Cardiac septum (tissue), 1 donor: ENCODE measurements at places on chromosomes 7 and 10.

DNA sequence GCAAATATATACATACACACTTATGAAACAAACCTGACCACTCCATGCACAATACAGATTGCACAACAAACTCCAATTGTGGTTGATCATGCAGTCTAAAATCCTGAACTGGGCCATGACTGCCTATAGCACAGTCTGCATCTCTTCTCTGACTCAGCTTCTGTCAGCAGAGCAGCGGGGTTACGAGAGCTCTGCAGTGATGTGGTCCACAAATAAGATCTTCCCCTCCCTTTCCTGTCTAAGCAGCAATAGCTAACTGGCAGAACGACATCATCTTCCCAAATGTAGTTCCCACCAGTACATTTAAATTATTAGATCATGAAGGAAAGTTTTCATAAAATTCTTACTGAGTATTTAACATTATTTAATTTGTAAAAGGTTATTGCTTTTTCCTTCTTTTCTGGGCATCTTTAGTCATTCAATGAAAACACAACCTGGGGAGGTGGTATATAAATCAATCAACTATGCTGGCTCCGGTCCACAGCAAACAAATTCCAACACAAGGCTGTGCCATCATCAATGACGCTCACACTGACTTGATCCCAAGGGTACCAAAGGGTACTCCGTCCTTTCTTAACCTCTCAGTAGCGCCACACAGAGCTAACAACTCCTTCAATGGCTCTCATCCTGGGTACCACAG lies 17.1 kb downstream of the ARHGAP21 start:
- no peak for DNase-seq

GRCh38 chr10:117138838-117139580 lies 939 bp upstream of the VAX1 start:
- no peak for DNase-seq

DNA sequence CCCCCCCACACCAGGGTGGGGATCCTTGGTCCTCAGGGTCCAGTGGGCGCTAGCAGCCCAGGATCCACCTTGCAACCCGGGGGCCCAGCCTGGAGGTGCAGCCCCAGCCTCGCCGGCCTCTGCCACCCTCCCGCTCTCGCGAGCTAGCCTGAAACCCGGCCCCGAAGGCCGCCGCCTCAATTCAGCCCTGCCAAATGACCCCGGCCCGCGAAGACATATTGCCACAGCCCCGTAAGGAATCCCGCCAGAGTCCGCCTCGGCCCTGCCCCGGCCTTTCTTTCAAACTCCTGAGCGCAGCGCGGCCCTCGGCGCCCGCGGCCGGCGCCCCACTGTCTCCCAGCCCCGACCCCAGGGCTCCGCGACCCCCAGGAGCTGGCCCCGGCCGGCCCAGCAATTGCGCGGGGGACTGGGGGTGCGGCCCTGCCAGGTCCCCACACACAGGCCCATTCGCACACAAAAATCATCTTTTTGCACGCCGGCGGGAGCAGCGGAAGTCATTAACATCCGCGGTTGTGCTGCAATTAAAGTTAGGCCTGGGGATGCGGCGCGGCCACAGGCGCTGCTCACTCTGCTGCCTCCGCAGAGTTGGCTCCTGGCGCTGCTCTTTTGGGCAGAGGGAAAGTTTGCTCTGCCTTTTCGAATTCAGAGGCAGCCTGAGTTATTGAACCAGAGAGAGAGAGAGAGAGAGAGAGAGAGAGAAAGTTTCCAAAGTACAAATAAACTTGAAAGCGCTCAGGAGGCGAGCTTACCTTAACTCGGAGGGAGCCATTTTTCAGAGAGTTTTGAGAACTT lies 4.0 kb downstream of the HOXA5 start:
- no peak for DNase-seq

DNA sequence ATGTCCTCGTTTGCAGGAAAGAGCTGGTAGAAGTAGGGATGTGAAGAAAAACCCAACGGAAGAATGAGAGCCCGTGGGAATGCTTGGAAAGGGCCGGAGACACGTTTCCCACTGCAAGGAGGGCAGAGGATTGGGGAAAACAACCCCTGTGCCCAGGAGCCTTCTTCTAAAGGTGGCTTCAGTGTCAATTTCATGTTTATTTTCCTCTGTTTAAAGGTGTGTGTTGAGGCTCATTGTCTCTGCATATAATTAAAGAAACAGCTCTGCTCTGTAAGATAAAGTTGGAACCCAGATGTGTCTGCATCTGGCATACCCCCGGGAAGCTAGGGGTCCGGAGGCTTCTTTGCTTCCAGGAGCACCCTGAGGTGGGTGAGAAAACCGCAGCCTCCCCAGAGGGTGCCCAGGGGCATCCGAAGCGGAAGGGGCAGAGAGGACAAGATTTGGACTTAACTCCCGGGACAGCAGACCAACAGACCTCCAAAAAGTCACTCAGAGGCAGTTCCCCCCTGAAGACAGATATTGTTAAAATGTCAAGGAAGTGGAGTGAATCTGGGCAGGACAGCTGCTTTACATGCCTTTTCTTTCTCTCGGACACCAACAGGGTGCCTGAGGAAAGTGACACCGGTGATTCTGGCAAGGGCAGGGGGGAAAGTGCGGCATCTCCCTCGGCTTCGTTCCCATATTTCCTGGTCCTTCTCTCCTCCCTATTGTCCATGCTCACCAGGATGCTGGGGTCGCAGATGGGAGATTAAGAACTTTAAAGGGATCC lies 8.6 kb upstream of the GATA3 start:
- no peak for DNase-seq

GRCh38 chr7:30519122-30519521 lies 14.5 kb upstream of the GGCT start:
- no peak for DNase-seq

GRCh38 chr10:66457629-66458028 lies 468.2 kb upstream of the LRRTM3 start:
- no peak for DNase-seq

DNA sequence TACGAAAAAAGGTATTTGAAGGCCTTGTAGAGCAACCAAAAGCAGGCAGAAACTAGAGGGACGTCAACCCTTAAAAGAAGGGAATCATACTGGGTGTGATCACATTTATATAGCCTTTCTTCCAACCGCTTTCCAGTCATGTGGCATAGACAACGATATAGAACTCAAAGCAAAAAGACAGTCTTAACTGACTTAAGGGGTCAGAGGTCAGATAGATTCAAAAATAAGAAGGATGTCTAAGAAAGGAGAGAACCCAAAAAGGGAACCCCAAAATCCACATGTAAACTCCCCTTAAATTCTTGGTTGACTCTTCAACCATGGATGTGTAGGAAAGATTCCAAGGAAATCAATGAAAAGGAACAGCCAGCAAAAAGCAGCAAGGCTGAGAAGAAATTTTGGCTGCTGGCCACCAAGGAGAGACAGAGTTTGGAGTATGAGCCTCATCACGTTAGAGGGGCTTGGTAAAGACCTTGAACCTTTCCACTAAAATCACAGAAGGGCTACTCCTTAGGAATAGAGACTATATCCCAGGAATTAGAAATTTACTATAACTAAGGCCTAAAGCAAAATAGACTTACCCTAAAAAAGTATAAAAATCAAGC lies 8.6 kb downstream of the BCAP29 start:
- DNase-seq = no peak

DNA sequence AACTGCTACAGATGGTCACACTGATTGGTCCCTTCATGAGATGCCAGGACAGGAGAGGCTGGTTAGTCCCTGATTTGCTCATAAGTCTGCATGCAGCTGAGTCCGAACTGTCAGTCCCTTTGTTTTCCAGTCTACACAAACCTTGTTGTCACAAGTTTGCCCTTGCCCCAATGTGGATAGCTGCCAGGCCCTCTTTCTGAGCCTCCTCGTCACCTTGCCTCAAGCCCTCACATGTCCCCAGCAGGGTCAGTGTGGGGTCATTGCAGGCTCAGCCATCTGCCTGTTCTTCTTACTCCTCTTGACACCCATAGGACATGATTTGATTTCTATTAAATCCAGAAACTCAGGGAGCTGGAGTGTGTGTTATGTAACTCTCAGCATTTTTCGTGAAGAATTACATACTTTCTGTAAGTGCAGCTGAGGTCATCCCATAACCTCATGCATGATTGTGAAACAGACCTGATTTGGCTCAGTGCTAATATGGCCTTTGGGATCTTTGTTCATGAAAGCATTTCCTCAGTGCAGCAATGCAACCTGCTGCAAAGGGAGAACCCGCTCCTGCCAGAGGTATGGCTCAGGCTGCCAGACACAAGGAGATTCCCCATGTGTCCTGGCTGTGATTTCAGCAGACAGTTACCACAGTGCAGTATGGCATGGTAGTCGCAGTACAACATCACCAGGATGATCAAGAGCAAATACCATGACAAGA lies 70.0 kb upstream of the ZMIZ2 start:
- no peak for DNase-seq

DNA sequence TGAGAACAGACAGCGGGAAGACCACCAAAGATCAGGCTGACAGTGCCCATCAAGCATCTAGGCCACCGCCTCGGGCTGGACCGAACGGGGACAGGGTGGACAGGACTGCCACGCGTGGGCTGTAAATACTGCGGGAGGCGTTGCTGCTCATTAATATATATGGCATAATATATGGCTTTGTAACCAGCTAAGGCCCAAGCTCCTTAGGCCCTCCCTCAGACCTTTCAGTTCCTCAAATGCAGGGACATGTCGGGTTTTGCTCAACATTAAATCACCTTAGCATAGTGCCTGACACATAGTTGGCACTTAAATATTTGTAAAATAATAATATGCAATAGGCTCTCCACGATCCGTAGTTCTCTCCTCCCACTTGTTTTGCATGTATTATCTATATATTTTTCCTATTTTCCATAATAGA lies 402 bp upstream of the TMEM168 start:
- no peak for DNase-seq

DNA sequence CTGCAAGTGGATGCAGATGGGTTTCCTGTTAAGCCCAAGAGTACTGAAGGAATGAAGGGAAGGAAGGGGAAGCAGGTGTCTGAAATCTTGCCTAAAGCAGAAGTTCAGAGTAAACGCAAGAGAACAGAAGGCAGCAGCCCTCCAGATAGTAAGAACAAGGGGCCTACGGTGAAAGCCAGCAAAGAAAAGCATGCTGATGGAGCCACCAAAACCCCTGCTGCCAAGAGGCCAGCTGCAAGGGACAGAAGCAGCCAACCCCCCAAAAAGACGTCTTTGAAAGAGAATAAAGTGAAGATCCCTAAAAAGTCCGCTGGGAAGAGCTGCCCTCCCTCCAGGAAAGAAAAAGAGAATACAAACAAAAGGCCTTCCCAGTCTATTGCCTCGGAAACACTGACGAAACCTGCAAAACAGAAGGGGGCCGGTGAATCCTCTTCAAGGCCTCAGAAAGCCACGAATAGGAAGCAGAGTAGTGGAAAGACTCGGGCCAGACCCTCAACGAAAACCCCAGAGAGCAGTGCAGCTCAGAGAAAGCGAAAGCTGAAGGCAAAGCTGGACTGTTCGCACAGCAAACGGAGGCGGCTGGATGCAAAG lies 152.5 kb downstream of the LCOR start:
- no peak for DNase-seq

DNA sequence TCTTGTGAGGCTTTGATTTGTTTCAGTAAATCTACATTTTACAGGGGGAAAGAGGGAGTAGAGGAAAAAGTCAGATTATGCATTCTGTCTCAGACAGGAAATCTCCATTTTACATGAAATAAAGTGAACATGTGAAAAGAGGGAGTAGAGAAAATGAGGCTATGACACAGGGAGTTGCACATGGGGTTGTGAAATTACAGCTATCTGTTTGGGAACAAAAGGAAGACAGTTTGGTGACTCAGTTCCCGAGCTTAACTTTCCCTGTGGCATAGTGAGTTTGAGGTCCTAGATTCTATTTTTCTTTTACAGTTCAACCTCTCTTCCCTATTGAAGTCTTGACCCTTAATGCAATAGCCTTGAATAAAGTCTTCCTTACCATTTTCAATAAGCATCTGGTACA lies 63.2 kb upstream of the AGR3 start:
- no peak for DNase-seq

DNA sequence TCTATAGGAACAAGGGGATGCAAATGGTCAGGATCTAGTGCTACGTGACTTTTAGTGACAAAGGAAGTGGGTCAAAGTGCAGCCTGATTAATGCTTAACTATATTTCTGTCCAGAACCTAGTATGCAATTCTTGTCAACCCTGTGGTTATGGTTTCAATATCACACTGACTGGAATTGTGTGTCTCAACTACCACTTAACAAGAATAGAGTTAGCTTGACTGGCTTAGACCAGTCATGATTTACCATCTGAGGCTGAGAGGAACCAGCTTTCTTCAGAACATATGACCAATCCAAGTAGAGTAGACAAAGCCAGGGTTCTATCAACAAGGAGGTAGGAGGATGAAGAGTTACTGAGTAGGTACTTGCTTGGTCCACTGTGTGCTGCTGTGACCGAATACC lies 54.4 kb downstream of the MYPN start:
- no peak for DNase-seq

DNA sequence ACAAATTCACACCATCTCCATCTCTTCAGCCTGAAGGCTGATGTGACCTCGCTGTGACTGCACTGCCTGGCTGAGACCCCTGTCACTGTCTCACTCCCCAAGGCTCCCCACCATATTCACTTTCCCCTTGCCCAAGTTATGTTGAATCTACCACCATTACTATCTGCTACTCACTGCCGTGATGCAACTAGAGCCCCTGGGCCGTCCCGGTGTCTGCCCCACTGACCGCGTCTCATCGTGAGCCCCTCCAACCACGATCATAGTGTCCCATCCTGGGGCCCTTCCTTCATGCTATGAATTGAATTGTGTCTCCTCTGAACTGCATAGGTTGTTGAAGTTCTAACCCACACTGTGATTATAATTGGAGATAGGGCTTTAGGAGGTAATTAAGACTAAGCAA lies 71.9 kb upstream of the CHST15 start:
- no peak for DNase-seq

GRCh38 chr7:98981701-98982100 lies 103.4 kb downstream of the TRRAP start:
- DNase-seq = no peak

- DNase-seq = no peak
Observed at GRCh38 chr10:46097576-46098317, 51.7 kb upstream of the MSMB start.

DNA sequence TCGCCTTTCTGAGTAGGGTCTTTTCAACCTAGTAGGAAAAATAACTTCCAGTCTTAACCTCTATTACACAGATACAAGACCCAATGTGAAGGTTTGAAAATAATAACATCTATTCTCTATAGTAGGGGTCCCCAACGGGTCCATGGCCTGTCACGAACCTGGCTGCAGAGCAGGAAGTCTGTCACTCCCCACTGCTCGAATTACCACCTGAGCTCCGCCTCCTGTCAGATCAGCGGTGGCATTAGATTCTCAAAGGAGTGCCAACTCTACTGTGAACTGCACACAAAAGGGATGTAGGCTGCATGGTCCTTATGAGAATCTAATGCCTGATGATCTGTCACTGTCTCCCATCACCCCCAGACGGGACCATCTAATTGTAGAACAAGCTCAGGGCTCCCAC lies 7.4 kb downstream of the YWHAG start:
- DNase-seq = no peak

- no peak for DNase-seq
Observed at GRCh38 chr7:112748381-112748780, 41.8 kb downstream of the TMEM168 start.

DNA sequence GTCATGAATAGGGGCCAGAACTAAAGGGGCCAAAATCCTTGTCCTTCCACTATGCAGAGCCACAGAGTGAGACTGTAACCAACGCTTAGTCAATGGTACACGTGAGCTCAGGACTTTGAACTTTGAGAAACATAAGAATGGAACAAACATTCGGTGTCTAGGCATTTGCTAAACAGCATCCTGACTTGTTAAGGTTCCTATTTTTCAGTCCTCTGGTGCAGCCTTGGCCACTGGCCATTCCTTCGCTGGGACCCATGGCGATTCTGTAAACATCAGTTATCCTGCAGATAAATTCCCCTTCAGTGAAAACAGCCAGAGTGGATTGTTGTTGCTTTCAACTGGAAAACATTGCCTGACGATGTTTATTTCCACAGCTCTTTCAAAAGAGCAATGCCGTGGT lies 266.8 kb downstream of the SORCS1 start:
- no peak for DNase-seq
